ENCODE measurements at places on chromosomes 16 and 17.

DNA sequence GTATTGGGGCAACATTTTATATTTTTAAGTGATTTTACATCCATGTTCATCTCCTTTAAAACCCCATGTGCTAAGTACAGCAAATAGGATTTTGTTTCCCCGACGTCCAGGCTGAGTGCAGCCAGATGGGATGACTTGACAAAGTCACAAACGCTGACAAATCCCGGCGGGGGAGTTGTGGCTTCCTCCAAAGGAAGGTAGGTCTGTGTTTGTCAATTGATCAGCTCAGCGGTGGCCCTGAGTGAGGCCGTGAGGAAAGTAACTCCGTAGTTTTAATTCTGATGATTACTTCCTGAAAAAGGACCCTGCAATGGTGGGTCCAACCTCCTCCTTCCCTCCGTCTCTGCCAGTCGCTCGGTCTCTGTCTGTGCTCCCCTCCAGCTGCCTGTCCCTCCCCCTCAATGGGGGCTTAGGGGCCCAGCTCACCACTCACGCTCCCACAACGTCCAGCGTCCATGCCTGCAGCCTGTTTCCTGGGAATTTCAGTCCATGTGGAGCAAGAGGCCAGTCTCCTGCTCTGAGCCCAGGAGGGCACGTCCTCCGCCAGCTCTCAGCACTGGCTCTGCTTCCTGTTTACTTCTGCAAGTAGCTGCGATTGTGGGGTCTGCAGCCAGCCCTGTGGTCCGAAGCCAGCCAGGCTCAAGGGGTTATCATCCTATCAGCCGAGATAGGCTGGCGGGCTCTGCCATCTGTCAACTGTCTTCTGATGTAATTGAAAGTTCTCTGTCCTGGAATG lies 209.4 kb upstream of the FOXF1 start:
- no peak for DNase-seq

DNA sequence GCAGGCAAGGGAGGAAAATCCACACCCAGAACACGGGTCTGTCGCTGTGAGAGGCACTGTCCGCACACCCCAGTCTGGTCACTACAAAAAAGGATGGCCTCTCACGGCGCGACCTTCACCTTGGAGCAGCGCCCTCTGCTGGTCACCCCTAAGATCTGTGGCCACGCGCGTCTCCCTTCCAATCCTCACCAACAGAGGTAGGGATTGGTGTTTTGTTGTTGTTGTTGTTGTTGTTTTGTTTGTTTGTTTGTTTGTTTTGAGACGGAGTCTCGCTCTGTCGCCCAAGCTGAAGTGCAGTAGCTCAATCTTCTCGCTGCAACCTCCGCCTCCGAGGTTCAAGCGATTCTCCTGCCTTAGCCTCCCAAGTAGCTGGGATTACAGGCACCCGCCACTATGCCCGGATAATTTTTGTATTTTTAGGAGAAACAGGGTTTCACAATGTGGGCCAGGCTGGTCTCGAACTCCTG lies 15.0 kb upstream of the C17orf58 start:
- peak; percentile 11 for DNase-seq

GRCh38 chr17:29972277-29972676 lies 30.8 kb downstream of the EFCAB5 start:
- DNase-seq: no peak

DNA sequence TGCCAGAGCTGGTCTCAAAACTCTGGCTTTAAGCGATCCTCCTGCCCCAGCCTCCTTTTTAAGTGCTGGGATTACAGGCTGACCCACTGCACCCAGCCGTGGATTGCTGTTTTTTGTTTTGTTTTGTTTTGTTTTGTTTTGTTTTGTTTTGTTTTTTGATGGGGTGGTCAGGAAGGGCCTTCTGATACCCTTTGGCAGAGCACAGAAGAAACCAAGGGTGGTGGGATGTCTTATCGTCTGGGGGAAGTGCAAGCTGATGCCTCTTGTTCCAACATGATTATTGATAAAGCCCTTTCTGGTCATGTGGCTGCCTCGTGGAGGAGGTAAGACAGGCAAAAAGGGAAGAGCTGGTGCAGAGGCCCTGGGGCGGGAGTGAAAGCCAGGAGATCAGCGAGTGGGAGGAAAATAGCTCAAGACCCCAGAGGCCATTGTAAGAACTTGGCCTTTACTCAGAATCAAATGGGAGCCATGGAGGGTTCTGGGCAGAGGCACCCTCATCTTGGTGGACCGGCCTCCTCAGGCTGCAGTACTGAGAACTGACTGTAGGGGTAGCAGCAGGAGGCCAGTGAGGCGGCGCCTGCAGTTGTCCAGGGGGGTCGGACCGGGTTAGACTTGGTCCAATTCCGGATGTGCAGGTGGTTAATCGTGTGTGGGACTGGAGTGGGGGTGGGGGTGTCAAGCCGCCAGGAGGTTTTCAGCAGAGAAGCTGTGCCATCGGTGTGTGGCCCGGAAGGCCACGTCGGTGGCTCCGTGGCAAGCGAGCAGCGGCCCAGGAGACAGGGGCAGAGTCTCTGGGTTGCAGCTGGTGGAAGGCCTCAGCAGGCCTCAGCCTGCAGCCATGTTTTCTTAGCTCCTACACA lies 84.4 kb upstream of the GSE1 start:
- no peak for DNase-seq

GRCh38 chr17:56886288-56886731 lies 27.5 kb downstream of the TRIM25 start:
- DNase-seq: no peak

DNA sequence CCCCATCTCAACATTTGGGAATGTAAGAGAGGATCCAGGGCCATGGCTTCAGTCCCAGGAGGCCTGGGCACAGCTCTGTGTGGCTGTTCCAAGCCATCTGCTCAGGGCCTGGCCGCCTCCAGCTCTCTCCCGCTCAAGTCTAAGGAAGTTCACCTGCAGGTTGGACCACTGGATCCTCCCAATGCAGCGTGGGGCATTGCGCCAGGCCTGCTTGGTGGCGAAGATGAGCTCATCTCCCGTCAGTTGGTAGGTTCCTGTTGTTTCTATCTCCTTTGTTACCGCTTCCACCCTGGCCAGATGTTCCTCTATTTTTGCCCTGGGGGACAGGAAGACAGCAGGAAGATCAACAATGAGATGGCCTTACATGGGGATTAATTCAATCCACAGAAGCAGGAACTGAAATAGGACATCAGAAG lies 17.5 kb downstream of the NOS2 start:
- DNase-seq: no peak

DNA sequence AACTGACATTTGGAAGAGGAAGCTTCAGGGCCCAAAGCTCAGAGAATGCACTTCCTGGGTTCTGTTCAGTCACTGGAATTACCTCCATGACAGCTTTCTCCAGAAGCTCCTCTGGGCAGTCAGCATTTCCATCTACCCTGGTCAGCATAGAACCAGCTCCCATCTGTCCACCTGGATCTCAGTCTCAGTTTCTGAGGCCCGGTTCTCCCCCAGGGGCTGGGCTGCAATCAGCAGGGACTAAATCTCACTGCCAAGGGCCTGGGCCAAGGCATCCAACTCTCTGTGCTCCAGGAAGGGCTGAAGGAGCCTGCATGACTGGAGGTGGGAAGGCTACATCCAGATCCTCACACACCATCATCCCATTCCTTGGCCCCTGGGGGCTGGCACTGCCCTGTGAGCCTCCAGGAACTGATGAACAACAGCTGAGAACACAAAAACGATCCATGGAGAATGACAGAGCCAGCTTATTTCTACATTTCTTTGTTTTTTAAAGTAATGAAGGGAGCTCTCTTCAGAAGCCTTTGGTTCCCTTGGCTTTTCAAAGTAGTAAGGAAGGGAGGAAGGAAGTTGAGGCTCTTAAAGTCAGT lies 66.3 kb upstream of the MRTFB start:
- no peak for DNase-seq

GRCh38 chr17:61479493-61480413 lies 27.5 kb downstream of the TBX4 start:
- DNase-seq: no peak

DNA sequence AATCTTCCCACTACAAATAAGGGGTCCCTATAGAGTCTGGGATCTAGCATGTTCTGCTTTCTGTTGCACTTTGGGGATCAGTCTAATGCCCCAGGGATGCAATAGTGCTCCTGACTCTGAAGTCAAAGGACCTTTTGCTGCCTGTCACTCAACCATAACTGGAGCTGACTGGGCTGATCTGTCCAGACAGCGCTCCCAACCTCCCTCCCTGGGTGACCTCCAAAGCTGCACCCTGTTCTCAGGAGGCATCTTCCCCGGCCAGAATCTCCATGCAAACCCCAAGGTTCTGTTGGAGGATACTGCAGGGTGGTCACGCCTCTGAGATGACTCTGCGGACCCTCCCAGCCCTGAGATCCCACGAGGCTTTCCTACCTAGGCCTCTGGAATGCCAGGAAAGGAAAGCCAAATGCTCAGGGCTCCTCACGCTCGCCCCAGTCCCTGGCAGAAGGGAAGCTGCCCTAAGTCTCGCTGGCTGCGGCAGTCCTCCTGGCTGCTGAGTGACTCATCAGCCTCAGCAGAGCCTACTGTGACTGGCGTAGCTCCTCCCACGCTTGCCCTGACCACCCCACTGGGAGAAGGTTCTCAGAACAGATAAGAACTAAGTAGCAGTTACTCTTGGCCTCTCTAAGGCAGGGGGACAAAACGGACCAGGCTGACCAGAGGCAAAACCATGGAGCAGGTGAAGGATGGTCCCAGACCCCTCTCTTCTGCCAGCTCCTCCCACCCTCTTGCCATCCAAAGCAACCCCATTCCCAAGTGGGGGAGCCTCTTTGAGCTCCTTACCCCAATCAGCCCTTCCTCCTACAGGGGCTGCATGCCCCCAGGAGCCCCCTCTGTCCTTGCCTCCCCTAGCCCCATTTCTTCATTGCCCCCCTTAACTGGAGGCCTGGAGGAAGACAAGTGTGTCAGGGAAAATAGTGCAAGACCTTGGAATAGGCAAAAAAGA lies 124.1 kb upstream of the TNRC6C start:
- no peak for DNase-seq

DNA sequence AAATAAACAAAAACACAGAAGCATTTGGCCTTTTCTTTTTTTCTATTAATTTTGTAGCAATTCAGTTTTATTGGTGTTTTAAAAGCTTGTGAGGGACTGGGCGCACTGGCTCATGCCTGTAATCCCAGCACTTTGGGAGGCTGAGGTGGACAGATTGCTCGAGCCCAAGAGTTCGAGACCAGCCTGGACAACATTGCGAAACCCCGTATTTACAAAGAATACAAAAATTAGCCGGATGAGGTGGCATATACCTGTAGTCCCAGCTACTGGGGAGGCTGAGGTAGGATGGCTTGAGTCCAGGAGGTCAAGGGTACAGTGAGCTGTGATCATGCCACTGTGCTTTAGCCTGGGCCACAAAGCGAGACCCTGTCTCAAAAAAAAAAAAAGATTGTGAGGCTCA lies 53.4 kb downstream of the SEC14L1 start:
- no peak for DNase-seq

- DNase-seq: no peak
Measured at GRCh38 chr17:19759568-19760549, 11.8 kb upstream of the ALDH3A1 start.

- DNase-seq: no peak
Measured at GRCh38 chr16:82924075-82924854, 297.5 kb downstream of the CDH13 start.

DNA sequence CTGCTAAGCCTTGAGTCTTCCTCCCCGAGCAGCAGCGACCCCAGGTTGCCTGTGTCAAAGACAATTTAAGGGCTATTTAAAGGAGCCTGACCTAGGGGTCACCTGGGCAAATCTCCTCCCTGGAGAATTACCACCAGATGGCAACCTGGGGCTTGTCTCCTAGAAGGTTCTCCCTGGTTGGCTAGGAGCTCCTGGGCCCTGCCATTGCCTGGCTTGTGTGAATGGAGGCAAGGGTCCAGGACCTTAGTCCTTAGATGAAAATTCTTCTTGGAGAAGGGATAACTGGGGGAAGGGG lies 51.3 kb upstream of the TAC4 start:
- no peak for DNase-seq

- no peak for DNase-seq
Measured at GRCh38 chr16:27458258-27458657, 56.3 kb downstream of the IL21R start.

DNA sequence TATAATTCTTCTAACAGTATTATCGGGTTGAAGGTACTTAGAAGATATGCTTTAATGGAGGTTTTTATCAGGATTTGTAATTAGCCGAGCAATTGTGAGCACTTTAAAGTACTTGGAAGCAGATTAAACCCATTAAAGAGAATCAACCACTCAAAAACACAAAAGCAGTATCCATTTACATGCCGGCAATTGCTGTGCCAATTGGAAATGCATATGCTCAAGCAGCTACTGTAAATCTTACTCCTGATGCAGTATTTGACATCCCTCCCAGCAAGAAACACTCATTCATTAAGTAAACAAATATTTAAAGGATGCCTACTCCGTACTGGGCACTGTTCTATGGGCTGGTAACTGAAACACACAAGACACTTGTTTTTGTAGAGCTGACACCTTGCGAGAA lies 11.4 kb upstream of the CCL1 start:
- DNase-seq: no peak

- no peak for DNase-seq
Measured at GRCh38 chr16:84155771-84156170, 10.7 kb downstream of the DNAAF1 start.

- DNase-seq: no peak
Measured at GRCh38 chr16:51939378-51939871, 607.5 kb downstream of the TOX3 start.

GRCh38 chr17:49514071-49514721 lies 19.1 kb downstream of the NGFR start:
- no peak for DNase-seq

All from putamen (tissue), 1 donor.